BE2C (cell line): ENCODE measurements at places on chromosomes 4 and X.

GRCh38 chr4:89042055-89042454 is 14.9 kb downstream of the FAM13A start:
- DNase-seq = no peak

- DNase-seq = no peak
Observed at GRCh38 chr4:126267689-126268088, 952.9 kb downstream of the FAT4 start.

DNA sequence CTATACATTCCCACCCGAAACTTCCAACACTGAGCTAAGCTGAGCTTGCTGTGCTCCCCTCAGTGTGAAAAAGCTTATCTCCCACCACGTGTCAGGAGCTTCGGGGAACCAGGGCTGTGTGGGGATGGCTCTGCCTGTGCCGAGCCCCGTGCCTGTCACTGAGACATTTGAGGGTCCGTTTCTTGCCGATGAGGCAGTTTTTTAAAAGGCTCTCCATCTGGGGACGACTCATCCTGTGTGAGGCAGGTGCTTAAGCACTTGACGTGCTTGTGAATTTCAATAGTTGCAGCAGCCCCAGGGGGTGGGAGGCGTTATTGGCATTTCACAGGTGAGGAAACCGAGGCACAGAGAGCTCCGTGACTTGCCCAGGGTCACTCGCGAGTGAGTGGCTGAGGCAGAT is 151.8 kb downstream of the STOX2 start:
- no peak for DNase-seq

DNA sequence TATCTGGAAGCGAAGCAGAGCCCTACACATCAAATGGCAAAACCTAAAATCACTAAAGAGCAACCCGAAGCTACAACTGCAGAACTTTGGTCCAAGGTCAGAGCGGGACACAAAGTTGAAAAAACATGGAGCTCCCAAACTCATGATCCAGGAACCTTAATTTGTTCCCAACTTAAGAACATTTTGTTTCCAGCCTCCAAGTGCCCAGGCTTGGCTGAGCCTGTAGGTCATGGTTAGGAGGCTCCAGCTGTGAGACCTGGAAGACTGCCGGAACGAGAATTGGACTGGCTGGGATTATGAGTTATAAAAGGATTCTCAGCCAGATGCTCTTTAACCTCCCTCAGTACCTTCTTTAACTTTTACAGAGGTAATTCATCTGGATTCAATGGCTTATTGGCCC is 349.1 kb upstream of the DDX53 start:
- no peak for DNase-seq

- no peak for DNase-seq
Observed at GRCh38 chrX:150712619-150713018, 19.4 kb downstream of the MTMR1 start.

DNA sequence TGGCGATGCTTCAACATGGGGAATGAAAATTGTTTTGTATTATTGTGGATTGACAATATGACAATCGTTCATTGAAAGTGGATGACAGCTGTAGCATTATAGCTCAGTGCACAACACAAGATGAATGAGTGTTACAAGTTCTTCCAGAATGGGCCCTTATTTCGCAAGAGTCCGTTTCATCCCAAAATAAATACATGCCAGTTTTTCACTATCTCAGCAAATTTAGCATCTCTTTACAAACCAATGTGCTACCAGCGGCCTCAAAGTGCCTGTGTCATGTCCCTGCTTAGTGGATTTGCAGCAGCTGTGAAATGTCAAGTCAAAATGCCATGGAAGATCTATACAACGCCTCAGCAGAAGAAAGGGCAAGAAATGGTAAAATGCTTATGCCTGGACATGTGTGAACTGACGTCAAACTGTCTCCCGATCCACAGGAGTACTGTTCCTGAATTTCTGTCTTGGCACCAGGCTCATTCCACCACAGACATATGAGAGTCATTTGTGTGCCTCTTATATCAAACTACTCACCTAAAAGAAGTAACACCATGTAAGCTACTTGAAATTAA is 109.6 kb downstream of the MAML3 start:
- no peak for DNase-seq

DNA sequence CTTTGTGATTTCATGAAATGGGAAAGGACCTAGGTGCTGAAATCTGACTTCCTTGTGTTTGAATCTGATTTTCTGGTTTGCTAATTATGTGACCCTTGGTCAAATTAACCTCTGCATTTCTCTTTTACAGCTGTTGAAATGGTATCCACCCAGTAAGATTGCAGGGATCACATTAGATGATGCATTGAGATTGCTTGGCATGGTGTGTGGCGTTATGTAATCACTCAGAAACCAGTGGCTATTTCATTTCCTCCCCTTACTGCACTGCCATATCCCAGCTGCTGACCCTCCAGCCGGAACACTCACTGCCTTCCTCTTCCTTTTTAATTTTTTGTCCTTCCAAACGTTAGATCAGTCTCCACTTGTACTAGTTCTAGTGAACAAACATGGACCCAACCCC is 79.0 kb downstream of the KLHL8 start:
- DNase-seq = no peak

DNA sequence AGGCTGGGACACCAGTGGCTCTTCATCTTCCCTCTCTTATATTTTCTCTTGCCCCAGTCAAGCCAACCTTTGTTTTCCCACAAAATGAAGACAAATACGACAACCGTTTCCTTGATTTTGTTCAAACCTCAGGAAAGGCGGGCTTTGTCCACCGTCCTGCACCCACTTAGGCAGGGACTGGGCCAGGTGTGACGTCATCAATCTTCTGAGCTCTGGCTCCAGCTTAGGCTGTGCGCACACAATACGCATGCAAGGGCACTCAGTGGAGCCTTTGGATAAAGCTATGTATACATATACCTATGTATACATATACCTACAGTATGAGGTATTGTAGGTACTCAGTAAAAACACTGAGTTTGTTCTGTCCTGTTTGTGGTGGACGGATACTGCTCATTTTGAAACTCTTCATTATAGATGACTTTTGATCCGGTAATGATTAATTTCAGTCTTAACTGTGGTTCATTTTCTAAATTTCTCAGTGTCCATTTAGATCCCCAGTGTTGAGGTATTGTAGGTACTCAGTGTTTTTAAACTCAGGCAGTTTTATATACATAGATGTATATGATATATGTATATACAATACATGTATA is 194.9 kb downstream of the MGST2 start:
- no peak for DNase-seq

- no peak for DNase-seq
Observed at GRCh38 chr4:67573193-67573592, 14.7 kb downstream of the STAP1 start.

DNA sequence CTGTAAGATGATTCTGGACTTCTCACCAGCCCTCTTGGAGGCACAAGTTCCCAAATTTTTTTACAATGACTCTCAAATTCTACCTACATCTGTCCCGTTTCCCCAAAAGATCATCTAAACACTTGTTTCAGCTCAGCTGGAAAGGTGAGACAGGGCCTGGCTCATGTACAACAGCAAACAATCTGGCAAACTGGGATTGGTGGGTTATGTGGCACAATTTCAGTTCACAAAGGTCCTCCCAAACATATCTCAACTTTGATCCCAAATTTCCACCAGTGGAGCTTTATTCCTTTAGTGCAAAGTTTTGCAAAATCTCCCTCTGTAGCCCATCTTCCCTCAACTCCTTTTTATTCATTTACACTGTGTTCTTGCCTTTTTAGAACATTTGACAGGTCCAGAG is 207.1 kb downstream of the ENOX2 start:
- no peak for DNase-seq

DNA sequence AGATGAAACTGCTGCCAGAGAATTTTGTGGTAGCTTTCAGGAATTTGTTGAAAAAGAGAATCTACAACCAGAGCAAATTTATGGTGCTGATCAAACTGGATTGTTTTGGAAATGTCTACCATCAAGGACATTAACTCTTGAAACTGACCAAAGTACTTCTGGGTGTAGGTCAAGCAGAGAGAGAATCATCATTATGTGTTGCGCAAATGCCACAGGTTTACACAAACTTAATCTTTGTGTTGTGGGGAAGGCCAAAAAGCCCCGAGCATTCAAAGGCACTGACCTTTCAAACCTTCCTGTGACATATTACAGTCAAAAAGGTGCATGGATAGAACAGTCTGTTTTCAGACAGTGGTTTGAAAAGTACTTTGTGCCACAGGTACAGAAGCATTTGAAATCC is 2.1 kb downstream of the TIGD2 start:
- DNase-seq = no peak

DNA sequence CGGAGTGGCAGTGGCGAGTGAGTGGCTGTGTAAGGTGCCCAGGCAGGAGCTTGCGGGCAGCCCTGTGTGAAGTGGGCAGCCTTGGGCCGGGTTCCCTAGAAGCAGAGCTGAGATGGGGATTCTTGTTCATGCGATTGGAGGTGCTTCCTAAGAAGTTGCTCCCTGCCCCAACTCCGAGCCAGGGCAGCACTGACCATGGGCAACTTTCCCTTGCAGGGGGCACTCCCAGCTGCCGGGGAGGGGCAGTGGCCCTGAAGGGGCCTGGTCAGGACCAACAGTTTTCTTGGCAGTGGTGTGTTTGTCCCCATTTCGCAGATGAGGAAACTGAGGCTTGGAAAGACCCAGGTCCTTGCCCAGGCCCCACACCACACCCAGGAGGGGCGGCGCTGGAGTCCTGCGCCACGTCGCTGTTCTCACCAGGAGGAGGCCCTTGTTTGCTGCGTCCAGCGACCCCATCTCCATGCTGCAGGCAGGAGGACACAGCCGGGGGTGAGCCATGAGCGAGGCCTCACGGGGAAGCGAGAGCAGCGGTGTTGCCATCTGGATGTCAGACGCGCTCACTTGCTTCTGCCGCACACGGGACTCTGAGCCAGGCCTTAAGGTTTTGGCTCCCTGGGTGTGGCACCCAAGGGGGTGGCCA is 68.9 kb downstream of the TRMT44 start:
- DNase-seq = no peak

DNA sequence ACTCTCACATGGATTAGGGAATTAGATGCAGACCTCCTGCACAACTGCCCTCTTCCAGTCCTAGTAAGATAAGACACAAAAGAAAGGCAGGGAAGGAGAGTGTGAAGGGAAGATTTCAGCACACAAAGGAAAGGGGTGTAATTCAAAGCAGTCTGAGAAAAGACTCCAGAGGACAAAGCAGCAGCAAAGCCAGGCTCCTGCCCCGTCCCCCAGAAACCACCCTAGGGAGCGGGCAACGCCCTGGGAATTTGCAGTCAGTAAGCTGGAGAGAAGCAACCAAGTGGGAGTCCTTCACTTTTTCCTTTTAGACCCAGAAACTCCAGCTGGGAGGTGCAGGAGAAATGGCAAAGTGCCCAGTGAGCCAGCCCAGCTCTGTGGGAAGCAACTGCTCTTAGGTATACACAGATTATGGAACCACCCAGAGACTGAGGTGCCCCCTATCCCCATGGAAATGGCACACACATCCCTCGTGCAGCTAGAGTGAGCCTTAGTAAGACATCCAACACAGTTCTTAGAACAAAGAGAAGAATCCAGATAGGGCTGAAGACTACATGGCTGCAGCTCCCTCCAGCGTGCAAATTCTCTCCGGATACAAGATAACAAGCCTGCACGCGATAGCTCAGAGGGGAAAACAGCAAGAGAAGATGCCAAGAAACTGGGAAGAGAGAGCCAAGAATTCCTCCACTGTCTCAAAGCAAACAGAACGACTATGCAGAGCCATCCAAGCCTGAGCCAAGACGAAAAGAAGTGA is 26.5 kb upstream of the IRAK1 start:
- DNase-seq = peak; percentile 25

DNA sequence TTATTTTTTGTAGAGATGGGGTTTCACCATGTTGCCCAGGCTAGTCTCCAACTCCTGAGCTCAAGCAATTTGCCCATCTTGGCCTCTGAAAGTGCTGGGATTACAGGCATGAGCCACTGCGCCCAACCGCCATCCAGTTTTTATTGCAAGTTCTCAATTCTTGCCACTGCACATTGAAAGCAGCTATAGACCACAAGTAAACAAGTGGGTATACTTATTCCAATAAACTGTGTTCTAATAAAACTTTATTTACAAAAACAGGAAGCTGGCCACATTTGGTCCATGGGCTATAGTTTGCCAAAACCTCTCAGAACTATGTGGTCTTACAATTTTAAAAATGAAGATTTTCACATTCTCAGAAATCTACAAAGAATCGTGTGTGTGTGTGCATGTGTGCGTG is 313.6 kb upstream of the RASGEF1B start:
- no peak for DNase-seq

DNA sequence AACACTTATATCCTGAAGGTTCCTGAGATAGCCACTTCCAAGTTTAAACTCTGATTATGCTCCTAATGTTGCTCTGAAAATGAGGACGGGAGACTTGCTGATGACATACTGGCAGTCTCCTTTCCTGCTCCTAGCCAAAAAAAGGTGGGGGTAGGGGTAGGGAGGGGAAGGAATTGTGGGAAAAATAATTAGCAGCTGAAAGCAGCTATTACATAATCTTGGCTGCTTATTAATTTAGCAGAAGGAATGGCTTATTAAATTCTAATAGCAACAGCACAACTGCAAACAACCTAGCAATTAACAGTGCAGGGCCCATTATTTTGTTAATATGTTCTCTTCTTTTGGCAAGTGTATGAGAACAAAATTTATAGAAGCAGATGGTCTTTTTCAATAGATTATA is 2.0 kb upstream of the AP1S2 start:
- no peak for DNase-seq

- no peak for DNase-seq
Observed at GRCh38 chrX:41759817-41760216, 35.8 kb downstream of the GPR82 start.

DNA sequence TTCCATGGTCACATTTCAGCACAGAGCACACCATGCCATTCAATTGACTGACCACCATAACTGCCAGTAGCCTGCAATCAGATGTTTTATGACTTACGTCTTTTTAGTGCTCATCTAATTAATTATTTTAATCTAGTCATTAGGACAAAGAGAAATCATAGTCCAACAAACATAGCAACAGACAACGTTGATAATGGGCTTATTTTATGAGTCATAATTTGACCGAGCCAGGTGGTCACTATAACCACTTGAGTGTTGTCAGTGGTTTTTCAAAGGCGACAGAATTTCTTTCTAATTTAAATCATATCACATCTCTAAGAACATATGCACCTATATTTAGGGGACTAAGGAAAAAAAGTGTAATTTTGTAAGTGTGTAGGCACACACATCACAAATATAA is 1.9 kb downstream of the SEC24D start:
- DNase-seq = no peak

DNA sequence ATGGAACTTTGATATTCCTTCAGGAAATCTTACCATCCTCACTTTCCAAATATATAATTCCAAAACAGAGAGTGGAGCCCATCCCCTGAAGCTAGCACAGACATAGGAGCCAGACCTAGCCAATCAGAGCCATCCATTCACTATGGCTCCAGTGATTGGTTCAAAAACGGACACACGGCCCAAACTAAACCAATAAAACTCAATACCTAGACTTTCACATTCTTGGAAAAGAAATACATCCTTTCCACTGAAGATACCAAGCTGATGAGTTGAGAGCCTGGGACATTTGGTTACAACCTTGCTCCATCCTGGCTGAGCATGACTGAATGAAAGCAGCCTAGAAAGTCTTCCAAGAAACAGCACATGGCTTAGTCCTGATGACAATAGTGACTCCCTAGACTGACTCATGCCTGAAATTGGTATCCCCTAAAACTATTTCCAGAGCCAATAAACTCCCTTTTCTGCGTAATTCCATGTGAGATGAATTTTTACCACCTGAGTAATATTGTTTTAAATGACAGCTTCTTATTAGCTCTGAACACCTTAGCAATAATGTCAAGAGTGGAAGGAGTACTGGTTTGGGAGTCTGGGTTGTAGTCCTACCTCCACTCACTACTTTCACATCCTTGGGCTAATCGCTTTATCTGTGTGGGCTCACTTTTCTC is 189.6 kb upstream of the LNX1 start:
- DNase-seq = no peak

GRCh38 chrX:129689796-129690195 is 35.0 kb upstream of the APLN start:
- no peak for DNase-seq

- peak; percentile 51 for DNase-seq
Observed at GRCh38 chrX:40411340-40412111, 169.2 kb upstream of the ATP6AP2 start.
